GM12865 (cell line): ENCODE measurements at places on chromosomes 12 and 14.
A peak's percentile ranks its signal among the peaks of the same experiment; 100 is the strongest.

GRCh38 chr14:38108681-38109080, 99.0 kb upstream of the SSTR1 start:
- DNase-seq = no peak

GRCh38 chr14:94180655-94181271, 6.6 kb downstream of the PPP4R4 start:
- DNase-seq = peak; percentile 57

GRCh38 chr14:91250912-91251311, 6.4 kb upstream of the GPR68 start:
- DNase-seq = no peak

DNA sequence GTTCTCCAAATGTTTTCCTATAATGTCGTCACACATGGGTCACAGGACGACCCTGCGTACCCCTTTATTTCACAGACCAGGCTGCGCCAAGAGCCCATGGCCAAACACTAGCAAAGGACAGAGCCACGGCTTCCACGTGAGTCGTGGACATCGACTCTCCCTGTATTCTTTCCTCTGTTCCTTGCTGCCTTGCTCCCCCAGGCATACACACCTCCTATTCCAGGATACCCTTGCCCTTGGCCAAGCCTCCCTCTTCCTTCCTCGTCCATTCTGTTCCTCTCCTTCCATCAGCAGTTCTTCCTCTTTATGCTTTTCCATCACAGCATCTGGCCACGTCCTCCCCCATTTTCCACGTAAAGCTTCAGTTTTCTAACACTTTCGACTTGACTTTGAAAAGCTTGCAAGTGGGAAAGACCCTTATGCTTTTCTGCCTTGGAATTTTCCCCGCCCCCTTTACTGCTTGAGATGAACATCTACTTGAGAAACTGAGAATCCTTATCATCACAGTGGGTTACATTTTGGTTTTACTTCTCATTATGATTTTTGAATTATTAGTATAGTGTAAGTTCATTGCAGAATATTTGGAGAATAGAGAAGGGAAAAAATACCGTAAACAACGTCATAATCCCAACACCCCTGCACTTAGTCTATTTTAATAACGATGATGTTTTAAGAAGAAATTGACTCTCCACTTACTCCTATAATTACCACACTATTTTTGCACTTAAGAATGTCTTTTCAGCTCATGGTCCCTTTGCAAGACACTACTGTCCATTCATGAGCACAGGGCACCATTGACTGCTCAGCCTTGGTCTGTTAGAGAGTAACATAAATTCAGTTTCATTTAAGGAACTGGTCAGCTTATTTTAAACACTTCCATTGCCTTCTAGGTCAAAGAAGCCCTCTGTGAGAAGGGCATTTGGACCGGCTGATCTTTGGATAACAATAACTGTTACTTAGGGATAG, 15.8 kb upstream of the NINJ2 start:
- peak; percentile 70 for DNase-seq

- DNase-seq = peak; percentile 90
Observed at GRCh38 chr14:89767861-89768268, 186.7 kb downstream of the EFCAB11 start.

GRCh38 chr14:81478446-81478845, 55.2 kb downstream of the SEL1L start:
- DNase-seq = no peak

- no peak for DNase-seq
Observed at GRCh38 chr14:100105357-100106169, 40.3 kb downstream of the EVL start.
